Activated naive CD8-positive, alpha-beta T cell treated with anti-CD3 and anti-CD28 coated beads, Interleukin-2, amount 50 U/mL, for 24 hours (primary cell): ENCODE measurements at places on chromosomes 5 and 9.

GRCh38 chr9:101380295-101380694 is 4.5 kb downstream of the BAAT start:
- DNase-seq = no peak

DNA sequence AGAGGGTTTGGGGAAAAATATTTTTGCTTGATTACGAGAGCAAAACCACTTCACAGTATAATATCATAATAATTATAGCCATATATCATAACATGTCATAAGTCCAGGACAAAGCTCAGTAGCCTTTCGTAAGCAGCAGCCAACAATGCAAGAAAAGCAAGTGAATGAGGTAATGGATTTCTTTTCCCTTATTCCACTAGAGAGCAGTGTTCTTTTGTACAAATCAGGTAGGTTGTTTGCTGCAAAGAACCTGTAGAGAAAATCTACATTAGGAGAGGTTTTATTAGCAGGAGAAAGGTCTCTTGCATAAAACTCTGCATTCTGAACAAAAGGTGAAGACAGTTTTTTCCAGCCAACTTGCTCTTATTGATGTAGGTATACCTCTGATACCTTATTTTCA is 1033.4 kb downstream of the TLE4 start:
- DNase-seq = no peak

DNA sequence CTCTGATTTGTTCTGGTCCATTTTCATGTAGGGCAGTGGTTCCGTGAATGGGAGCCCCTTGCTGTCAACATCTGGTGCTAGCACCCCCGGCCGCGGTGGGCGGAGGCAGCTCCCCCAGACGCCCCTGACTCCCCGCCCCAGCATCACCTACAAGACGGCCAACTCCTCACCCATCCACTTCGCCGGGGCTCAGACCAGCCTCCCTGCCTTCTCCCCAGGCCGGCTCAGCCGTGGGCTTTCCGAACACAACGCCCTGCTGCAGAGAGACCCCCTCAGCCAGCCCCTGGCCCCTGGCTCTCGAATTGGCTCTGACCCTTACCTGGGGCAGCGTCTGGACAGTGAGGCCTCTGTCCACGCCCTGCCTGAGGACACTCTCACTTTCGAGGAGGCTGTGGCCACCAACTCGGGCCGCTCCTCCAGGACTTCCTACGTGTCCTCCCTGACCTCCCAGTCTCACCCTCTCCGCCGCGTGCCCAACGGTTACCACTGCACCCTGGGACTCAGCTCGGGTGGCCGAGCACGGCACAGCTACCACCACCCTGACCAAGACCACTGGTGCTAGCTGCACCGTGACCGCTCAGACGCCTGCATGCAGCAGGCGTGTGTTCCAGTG is 244.0 kb downstream of the CACNA1B start:
- no peak for DNase-seq

GRCh38 chr5:14414656-14415023 is 167.0 kb upstream of the OTULINL start:
- no peak for DNase-seq

DNA sequence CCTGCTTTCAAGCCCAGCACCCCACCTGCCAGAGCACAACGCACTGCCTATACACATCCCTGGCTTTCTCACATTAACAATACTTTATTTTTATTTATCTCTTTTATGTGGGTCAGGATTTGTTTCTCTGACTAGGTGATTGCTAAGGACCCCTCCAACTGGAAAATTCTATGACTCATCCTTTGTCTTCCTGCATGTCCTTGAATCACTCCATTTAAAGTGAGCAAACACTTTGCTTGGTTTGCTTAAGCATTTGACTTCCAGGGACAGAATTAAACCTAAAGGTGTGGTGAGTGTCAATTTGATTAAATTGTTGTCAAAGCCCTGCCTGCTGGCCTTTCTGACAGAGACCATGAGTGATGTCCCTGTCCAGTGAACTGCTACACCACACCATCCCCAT is 536.5 kb upstream of the BRINP1 start:
- no peak for DNase-seq

DNA sequence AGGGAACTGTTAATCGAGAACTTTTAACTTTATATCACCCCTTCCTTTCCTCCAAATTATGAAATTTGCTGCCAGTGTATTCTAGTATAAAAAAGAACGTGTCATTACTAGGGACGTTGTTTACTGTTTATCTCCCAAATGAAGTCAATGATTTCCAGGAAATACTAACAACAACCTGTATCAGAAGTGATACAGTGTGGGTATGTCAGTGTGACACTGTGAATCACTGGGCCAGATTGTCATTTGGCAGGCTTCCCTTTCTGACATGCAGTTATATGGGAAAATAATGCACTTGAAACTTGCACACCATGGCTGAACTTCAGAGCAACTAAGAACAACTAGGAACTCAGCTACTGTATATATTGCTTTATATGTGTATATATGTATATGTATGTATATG is 12.6 kb downstream of the ZNF462 start:
- no peak for DNase-seq

- no peak for DNase-seq
Observed at GRCh38 chr9:21018177-21018576, 13.3 kb downstream of the HACD4 start.

- no peak for DNase-seq
Observed at GRCh38 chr5:37810311-37810710, 29.5 kb downstream of the GDNF start.

DNA sequence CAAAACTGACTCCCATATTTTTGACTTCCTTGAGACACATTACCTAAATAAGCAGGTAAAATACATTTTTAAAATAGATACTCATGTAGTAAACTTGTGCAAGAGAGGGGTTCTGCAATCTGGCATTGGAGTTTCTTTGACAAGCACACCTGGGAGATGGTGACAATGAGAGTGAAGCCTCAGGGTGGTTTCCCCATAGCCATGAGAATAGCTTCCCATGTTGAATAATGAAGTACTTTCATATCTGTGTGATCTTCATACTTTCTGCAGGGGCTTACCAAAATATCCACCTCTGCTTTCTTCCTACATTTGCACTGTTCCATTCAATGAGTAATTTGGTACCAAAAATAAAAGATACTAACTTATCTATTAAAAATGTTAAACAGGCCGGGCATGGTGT is 44.7 kb upstream of the VCAN start:
- DNase-seq = no peak

GRCh38 chr5:126414874-126415502 is 8.2 kb upstream of the GRAMD2B start:
- DNase-seq = no peak

DNA sequence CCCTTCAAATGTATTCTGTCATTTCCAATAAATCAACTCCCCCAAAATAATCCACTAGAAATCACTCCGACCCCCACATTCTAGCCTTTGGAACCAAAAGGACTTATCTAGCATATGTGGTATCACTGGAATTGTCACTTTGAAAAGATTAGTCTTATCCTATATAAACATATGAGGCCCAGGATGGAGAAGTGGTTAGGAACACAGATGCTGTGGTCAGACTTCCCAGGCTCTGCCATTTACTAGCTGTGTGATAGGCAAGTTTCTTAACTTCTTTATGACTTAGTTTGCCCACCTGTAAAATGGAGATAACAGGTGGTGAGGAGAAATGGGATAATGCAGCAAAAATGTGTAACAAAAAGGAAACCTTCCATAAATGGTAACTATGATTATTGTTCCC is 62.0 kb upstream of the GLRX start:
- DNase-seq = no peak

DNA sequence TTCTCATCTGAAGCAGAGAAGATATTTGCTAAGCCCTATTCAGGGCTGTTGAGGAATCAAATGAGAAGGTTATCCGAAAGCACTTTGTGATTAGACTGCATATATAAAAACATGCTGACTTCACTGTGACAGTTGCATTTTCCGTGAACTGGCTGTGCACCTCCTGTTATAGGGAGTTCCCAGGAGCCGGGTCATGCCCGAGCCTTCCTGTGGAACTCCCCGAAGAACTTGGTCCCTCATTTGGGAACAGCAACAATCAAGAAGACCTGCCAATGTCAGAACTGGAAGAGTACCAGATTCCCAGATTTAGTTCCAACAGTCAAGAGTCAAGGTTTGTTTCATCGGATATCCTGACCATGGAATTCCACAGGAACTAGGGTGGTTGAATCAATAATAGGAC is 130.4 kb upstream of the RAI14 start:
- DNase-seq = no peak

DNA sequence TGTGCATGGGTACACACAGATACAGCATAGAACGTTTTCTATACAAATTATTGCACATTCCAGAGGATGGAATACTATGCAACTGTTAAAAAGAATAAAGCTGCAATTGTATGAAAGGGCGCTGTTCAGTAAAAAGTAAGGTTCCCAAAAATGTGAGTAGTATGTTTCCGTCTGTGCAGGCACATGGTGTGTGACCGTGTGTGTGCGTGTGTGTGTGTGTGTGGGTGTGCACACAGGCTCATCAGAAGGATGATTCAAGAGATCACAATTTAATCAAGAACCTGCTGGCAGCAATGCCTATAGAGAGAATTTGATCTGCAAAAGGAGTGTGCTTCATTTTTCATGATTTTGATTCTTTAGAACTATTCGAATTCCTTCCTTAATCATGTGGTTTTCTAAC is 76.3 kb downstream of the SEMA4D start:
- no peak for DNase-seq

DNA sequence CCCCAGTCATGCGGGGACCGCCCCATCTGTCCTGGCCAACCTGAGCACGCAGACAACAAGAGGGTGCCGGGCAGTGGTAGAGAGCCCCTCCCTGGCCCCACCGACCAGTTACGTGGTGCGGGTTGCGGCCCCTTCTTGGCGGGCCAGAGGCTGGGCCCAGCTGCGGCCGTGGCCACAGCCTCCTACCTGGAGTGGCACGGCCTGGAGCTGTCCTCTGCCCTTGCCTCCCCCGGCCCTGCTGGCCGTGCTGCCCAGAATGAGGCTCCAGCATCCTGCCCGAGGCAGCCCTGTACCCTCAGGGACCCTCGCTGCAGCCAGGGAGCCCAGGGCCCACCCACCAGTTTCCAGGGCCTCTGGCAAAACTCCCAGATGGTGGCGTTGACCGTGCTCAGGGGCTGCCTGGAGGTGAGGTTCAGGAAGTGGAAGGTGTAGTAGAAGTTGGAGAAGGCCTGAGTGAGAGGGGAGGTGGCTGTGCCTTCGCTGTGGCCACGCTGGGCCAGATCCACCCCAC is 5.7 kb downstream of the ENTPD8 start:
- no peak for DNase-seq

GRCh38 chr5:6545770-6546690 is 86.8 kb downstream of the NSUN2 start:
- DNase-seq = no peak

- peak; percentile 28 for DNase-seq
Observed at GRCh38 chr9:86637515-86637914, 283.3 kb upstream of the TUT7 start.

- DNase-seq = no peak
Observed at GRCh38 chr9:114080773-114081440, 2.8 kb upstream of the AMBP start.

DNA sequence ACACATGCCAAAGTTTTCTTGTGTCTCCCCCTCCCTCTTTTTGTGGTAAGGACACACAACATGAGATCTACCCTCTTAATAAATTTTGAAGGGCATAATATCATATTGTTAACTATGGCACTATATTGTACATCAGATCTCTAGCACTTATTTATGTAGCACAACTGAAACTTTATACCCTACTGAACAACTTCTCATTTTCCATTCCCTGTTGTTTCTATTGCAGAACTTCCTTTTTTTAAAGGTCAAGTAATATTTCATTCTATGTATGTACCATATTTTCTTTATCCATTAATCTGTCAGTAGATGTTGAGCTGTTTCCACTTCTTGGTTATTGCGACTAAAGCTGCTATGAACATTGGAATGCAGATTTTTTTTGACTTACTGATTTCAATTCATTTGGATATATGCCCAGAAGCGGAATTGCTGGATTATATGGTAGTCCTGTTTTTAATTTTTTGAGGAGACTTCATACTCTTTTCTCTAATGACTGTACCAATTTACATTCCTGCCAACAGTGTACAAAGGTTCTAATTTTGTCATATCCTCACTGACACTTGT is 305.3 kb downstream of the PRR16 start:
- DNase-seq = no peak

- DNase-seq = no peak
Observed at GRCh38 chr5:140967226-140967893, 1.1 kb downstream of the PCDHAC2 start.

DNA sequence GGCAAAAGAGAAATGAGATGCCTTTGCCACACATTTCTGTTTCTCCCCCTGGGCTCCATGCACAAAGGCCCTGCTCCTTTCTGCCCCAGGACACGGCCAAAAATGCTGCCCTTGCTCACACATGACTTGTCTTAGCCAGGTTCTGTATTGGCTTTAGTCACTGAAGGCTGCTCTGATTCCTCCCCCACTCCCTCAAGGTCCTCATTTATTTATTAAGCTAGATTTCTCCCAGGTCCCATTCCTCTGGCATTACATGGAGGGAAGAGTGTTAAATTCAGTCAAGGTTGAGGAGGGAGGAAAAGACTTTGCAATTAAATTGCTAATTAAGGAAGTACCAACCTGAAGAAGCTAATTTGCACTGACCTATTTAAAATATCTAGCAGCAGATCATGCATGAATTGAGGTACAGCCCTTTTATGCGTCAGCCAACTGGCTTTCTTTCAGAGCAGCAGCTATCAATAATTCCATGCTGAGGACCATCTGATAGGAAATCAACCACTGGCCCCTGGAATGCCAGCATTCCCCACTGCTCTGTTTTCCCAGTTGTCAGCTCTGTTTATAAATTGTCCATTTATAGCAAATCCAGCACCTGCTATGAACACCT is 81.2 kb upstream of the MAP3K1 start:
- no peak for DNase-seq

DNA sequence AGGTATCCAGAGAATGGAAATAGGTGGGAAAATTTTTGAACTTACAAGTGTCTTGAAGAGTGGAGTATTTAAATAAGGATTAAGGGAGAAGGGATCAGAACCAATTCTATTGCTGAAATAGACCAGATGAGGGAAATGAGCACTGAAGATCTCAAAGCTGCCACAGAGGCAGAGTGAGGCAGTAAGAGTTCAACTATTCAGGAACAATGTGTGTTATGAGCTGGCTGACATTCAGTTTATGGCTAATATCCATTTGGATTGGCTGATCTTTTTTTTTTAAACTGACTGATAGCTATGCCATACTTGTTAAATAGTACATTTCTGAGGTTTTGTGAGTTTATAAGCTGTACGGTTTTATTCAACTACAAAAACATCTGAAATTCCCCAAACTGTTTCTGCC is 95.3 kb upstream of the GNA14 start:
- DNase-seq = no peak

GRCh38 chr5:122462486-122462885 is 150.4 kb downstream of the SNCAIP start:
- no peak for DNase-seq
